Thymus (tissue), 14 donors: ENCODE measurements at places on chromosomes 4 and X. TPM values are rescaled to one million over a fixed set of nuclear protein-coding genes. Genes with fewer than 3 reads are reported as not detected.

Gene AR
- total RNA-seq: 6.0 TPM

Gene CTAG1A
- total RNA-seq: not detected

Gene TRIM75
- total RNA-seq: not detected

Gene UCHL1
- total RNA-seq: 28.0 TPM

Gene HELT
- total RNA-seq: not detected

Gene UGT2B10
- 0.05 TPM for total RNA-seq

Gene STATH
- 1.3 TPM for total RNA-seq

Gene CAPN6
- 5.1 TPM for total RNA-seq

Gene SSX1
- not detected for total RNA-seq

Gene SPANXB1
- total RNA-seq: not detected

Gene ADGRG2
- total RNA-seq: 11.9 TPM

Gene TCEAL3
- total RNA-seq: 5.5 TPM

Gene SLC38A5
- total RNA-seq: 8.7 TPM

Gene CYTL1
- total RNA-seq: 2.9 TPM
